ENCODE measurements at places on chromosomes 12 and 14. TPM values are rescaled to one million over a fixed set of nuclear protein-coding genes. Genes with fewer than 3 reads are reported as not detected.

The GPD1 gene
- 2.0 TPM for total RNA-seq

The PITPNM2 gene
- 16.8 TPM for total RNA-seq

The SERPINA12 gene
- total RNA-seq = not detected

DNA sequence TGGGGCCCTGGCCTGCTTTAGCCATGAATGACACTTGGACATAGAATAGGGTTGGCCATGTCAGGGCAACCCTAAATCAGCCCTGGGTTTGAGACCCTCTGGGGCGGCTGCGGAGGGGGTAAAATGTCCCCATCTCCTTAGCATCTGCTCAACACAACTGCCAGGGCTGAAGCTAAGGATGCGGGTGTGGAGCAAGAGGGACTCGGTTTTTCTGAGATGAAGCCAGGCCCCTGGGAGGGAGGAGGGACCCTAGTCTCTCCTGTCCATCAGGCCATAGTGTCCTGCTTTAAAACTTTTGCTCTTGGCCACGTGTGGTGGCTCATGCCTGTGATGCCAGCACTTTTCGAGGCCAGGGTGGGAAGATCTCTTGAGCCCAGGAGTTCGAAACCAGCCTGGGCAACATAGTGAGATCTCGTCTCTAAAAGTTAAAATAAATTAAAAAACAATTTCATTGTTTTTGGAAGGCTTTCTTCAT lies 778 bp upstream of the C1R start:
- no peaks in the 10 kb centered on the region for H3K27me3 ChIP-seq
- H3K4me3 ChIP-seq = no peak overlapping the region
- DNase-seq = no peak
- no peaks in the 10 kb centered on the region for H3K36me3 ChIP-seq
- H3K27ac ChIP-seq = no peak overlapping the region

GRCh38 chr14:67602995-67603545 lies 3.0 kb upstream of the PIGH start:
- DNase-seq = no peak
- no peak overlapping the region for H3K27ac ChIP-seq
- H3K36me3 ChIP-seq = no peaks in the 10 kb centered on the region
- H3K27me3 ChIP-seq = no peaks in the 10 kb centered on the region
- no peak overlapping the region for H3K4me3 ChIP-seq

GRCh38 chr14:54669721-54670561 lies 103.0 kb downstream of the SAMD4A start:
- DNase-seq = peak; percentile 46
- H3K4me1 ChIP-seq = peaks cover 17% of the 10 kb centered on the region
- H3K27me3 ChIP-seq = no peaks in the 10 kb centered on the region
- no peak overlapping the region for H3K27ac ChIP-seq
- H3K36me3 ChIP-seq = no peaks in the 10 kb centered on the region
- H3K4me3 ChIP-seq = no peak overlapping the region

DNA sequence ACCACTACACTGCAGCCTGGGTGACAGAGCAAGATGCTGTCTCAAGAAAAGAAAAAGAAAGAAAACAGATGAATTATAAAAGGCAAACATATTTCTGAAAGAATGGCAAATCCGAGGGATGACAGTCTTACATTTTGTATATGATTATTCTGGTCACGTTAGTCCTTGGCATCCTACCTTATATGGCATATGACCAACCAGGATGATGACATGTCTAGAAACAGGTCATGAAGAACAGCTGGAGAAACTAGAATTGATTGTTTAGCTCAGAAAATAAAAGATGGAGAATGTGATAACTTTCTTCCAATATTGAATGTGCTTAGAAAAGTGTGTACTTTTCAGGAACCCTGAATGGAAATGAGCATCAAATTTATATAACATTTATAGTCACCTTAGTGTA lies 19.2 kb downstream of the SLC2A14 start:
- no peak overlapping the region for H3K27ac ChIP-seq
- DNase-seq = no peak
- H3K27me3 ChIP-seq = peaks cover 4% of the 10 kb centered on the region
- no peak overlapping the region for H3K4me3 ChIP-seq
- H3K4me1 ChIP-seq = no peaks in the 10 kb centered on the region
- no peaks in the 10 kb centered on the region for H3K36me3 ChIP-seq

DNA sequence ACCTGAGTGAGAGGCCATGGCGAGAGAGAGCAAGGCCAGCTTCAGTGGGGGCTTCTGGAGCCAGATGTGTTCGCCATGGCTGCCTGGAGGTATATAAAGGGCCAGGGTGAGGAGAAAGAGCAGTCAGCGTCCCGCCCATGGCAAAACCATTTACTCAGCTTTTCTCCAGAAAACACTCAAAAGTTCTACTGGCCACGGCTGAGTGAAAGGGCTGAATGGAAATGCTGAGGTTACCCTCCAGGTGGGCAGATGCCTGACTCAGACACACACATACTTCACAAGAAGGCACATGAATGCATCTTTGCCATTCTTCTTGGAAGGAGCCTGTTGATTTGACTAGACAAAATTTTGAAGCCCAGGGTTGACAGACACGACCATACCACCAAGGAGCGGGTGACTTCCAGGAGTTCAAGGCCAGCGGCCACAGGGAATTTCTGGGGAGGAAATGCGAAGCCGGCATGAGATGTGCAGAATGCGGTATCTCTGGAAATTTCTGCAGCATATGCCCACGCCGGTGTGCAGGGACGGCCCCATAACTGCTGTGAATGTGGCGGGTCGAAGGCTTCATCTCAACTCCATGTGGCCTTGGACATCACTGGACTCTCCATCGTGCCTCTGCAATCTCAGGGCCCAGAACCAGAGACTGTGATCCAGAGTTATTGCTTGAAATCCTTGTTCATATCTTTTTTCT lies at the start of gene IL31:
IL31 (minus strand) TSS at position 67 of the 691 bp plus-strand sequence; CDS start at position 18, 49 bp downstream.
- no peak for DNase-seq
- H3K36me3 ChIP-seq = no peaks in the 10 kb centered on the region
- H3K27me3 ChIP-seq = no peaks in the 10 kb centered on the region
- no peak within 1 kb of the TSS for H3K4me3 ChIP-seq
- no peaks in the 10 kb centered on the region for H3K4me1 ChIP-seq

DNA sequence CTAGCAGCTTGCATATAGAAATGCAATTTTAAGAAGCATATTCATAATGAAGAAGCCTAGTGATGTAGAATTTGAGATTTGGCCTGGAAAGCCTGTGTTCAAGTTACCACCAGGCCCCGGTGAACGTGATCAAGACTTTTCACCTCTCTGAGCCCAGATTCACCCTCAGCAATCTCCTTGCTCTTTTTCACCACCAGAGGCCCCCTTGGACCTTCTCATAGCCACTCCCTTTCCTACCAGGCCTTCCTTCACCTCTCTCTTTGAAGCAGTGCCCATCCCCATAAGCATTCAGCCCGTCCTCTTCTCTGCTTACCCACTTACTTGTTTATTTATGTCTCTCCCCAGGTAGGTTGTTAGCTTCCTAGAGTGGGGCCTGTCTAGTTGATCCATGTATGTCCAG lies 1280.9 kb downstream of the AACS start:
- no peak overlapping the region for H3K4me3 ChIP-seq
- H3K36me3 ChIP-seq = no peaks in the 10 kb centered on the region
- H3K27ac ChIP-seq = no peak overlapping the region
- H3K4me1 ChIP-seq = no peaks in the 10 kb centered on the region
- no peaks in the 10 kb centered on the region for H3K27me3 ChIP-seq

DNA sequence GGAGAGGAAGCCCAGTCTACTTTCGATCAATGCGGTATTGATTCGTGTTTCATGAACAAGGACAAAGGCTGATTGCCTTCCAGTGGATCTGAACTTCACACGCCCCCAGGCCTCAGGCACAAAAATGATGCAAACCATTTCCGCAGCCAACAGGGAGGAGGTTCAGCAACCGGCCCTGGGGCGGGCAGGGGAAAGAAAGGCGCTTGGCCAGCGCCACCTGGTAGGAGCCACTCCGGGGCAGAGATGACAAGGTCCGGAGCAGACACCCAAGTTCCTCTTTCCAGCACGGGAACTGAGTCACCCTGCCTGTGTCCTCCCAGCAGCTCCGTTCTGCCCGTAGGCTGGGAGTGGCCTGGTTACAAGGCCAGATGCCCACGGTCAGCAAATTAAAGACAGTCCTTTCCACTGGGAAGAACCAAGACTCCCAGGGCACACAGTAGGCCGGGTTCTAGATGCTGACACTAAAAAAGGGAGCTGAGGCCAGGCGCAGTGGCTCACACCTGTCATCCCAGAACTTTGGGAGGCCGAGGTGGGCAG lies 136.3 kb downstream of the SCARB1 start:
- no peak overlapping the region for H3K27ac ChIP-seq
- no peaks in the 10 kb centered on the region for H3K36me3 ChIP-seq
- no peak overlapping the region for H3K4me3 ChIP-seq
- no peak for DNase-seq
- H3K4me1 ChIP-seq = no peaks in the 10 kb centered on the region
- H3K27me3 ChIP-seq = no peaks in the 10 kb centered on the region

DNA sequence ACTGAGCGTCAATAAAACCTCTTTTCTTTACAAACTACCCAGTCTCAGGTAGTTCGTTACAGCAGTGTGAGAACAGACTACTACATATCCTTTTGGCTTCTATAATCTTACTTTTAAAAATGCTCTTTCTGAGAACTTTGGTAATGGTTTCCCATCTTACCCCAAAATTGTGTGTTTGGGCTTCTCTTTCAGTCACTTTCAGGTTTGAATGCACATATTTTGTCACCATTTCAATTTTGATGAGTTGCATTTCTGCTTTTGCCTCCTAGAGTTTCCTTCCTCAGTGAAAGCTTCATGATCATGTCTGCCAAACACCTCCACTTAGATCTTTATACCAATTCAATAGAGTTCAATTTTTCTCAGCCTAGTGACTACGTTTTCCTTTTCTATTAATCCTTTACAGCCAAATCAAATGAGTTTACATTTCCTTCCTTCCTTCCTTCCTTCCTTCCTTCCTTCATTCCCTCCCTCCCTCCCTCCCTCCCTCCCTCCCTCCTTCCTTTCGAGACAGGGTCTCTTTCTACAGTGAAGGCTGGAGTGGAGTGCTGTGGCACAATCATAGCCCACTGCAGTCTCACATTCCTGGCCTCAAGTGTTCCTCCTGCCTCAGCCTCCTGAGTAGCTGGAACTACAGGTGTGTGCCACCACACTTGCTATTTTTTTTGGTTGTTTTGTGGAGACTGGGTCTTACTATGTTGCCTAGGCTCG lies 124.9 kb downstream of the BCAT1 start:
- H3K4me3 ChIP-seq = no peak overlapping the region
- no peak overlapping the region for H3K27ac ChIP-seq
- peaks cover 10% of the 10 kb centered on the region for H3K4me1 ChIP-seq

DNA sequence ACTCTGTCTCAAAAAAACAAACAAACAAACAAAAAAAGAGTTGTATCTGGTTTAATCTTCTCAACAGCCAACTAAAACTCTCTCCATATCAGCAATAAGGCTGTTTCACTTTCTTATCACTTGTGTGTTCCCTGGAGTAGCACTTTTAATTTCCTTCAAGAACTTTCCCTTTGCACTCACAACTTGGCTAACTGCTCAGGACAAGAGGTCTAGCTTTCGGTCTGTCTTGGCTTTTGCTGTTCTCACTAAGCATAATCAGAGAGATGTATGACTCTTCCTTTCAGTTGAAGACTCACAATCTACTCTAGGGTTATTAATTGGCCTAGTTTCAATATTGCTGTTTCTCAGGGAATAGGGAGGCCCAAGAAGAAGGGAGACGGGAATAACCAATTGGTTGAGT lies 12.3 kb downstream of the NEMP1 start:
- H3K4me3 ChIP-seq = no peak overlapping the region
- no peak overlapping the region for H3K27ac ChIP-seq
- H3K27me3 ChIP-seq = no peaks in the 10 kb centered on the region
- DNase-seq = no peak

DNA sequence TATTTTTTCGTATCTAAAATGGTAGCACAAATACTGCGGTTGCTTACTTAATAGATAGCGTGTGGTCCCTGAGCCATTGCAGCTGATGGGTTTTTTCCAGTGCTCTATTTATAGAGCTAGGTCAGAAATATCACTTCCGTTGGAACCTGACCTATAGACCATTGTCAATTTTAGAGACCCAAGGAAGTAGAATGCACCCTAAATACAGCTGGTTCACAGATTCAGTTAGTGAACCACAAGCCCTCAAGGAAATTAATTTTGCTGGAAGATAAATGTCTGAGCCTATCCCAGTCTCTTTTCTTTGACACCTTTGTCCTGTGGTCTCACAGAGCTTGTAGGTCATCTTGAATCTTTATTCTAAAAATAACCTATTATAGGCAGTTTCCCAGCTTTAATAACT lies 391.0 kb downstream of the ZFP36L1 start:
- H3K36me3 ChIP-seq = no peaks in the 10 kb centered on the region
- no peak overlapping the region for H3K4me3 ChIP-seq
- H3K27ac ChIP-seq = no peak overlapping the region
- no peaks in the 10 kb centered on the region for H3K27me3 ChIP-seq

DNA sequence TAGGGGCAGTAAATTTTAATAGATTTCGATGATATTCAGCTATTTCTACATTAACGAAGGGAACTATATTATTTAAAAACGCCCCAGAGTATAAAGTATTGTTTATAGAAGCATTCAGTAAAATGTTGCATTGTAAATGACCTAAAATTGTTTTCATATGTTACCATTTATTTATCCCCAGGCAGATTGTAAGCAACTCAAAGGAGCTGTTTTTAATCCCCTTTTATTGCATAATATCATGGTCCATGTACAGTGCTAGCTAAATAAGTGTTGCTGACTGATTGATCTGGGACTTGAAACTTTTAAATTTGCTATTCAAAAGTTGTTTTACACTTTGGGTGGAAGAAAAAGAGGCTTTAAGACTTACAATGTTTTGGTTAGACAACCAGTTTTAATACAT lies 199.0 kb upstream of the SLC38A2 start:
- no peak for DNase-seq
- no peaks in the 10 kb centered on the region for H3K36me3 ChIP-seq
- H3K27ac ChIP-seq = no peak overlapping the region
- H3K4me1 ChIP-seq = no peaks in the 10 kb centered on the region

- peak overlapping the region; percentile 71 for H3K4me3 ChIP-seq
- peak overlapping the region; percentile 48 for H3K27ac ChIP-seq
- no peaks in the 10 kb centered on the region for H3K27me3 ChIP-seq
- peak; percentile 60 for DNase-seq
Observed at GRCh38 chr12:6554168-6555017, 1.4 kb downstream of the IFFO1 start.

- H3K27ac ChIP-seq = no peak overlapping the region
- no peak for DNase-seq
- H3K4me1 ChIP-seq = no peaks in the 10 kb centered on the region
- no peak overlapping the region for H3K4me3 ChIP-seq
- H3K36me3 ChIP-seq = no peaks in the 10 kb centered on the region
Observed at GRCh38 chr14:87813211-87813610, 179.8 kb downstream of the GALC start.

DNA sequence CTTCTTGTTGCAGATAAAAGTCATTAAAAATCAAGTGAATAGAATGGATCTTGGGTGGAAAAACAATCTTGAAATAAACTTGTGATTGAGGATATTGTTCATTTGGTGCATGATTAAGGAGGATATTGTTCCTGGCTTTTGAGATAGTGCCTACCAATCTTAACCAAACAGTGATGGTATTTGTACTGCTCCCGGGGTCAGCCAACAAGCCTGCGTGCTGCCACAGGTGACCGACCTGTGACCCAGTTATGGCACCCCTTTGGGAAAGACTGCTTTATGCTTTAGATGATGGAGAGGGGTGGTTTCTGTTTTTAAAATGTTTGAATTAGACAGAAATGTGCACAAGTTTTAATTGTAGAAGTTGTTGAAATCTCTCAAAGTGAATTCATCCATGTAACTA lies 41.6 kb downstream of the SUDS3 start:
- no peaks in the 10 kb centered on the region for H3K4me1 ChIP-seq
- H3K36me3 ChIP-seq = peaks cover 33% of the 10 kb centered on the region
- H3K4me3 ChIP-seq = no peak overlapping the region
- DNase-seq = no peak

- no peak for DNase-seq
- H3K4me3 ChIP-seq = no peak overlapping the region
- H3K4me1 ChIP-seq = no peaks in the 10 kb centered on the region
Observed at GRCh38 chr12:12592930-12593329, 18.7 kb upstream of the CREBL2 start.
